Stimulated activated CD4-positive, alpha-beta T cell treated with anti-CD3 and anti-CD28 coated beads, Interleukin-2, amount 100 ng/mL, for 4 hours (primary cell): ENCODE measurements at places on chromosomes 11 and 22.
A peak's percentile ranks its signal among the peaks of the same experiment; 100 is the strongest.

- no peak for DNase-seq
These were observed 555.9 kb downstream of the MIAT start for GRCh38 chr22:27213294-27213693.

- no peak for DNase-seq
These were observed 31.9 kb downstream of the MRGPRD start for GRCh38 chr11:68948935-68949334.

DNA sequence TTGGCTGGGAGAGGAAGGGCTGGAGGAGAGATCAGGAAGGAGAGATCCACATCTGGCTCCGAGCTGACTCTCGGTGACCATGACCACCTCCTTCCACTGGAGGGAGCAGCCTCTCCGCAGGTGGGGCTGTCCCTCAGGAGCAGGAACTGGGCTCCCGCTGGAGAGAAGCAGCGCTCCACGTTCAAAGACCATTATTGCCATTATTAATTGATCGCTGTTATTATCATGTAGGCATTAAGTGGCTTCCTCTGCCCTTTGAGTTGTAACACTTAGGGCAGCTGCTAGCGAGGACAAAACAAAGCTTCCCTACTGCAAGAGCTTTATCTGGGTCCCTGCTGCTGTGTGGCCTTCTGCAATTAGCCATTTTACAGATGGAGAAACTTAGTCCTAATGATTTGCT lies 251.9 kb downstream of the ST3GAL4 start:
- DNase-seq: no peak

DNA sequence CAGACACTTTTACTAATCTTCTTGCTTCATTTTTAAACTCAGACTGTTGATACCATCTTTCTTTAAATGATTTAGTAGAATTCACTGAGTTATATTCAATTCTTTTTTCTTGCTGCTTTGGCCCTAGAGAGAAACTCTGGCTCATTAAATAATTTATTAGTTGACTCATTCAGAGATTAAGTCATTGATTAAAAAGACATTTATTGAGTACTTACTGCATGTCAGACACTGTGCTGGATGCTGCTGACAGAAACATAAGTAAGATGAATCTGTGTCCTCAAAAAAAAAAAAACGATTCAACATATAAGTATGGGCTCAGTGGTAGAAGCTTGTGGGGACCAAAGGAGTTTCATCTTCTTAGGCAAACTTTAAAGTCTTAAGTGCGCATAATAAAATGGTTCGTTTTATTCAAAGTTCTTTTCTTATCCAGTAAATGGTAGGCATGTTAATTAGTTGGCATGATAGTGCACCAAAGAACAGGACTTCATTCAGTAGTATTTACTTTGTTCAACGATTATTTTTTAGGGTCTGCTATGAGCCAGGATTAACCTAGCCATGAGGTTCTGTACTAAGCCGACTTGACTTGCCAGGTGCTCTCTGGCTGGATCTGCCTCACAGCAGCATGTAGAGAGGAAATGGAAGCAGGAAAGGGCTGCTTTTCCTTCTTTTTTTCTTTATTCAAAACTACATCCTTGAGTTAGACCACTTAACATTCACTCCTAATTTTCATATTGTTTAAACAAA lies 281.0 kb upstream of the CTSC start:
- DNase-seq: no peak

- DNase-seq: no peak
These were observed 662.2 kb upstream of the CNTN5 start for GRCh38 chr11:98358551-98358950.

GRCh38 chr11:13883042-13883441 lies 79.5 kb upstream of the SPON1 start:
- DNase-seq: no peak

- no peak for DNase-seq
These were observed 12.1 kb downstream of the DERL3 start for GRCh38 chr22:23826510-23827350.

GRCh38 chr11:128254941-128255340 lies 332.4 kb downstream of the ETS1 start:
- DNase-seq: no peak

DNA sequence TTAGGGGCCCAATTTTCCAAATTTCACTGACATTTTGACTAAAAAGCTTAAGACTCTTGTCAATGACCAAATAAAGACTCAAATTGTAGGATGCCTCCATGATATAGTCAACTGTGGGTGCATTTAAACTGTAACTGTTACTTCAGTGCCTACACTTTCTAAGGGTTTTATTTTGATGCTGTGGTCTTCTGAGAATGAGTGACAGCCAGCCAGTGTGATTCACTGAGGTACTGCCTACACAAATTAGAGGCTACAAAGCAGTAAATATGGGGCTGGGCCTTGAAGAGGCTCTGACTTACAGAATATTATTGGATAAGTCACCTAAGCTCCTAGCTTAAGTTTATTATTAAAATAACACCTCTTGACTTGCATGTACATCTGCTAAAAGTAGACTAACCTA lies 210.6 kb downstream of the SWAP70 start:
- DNase-seq: no peak

GRCh38 chr22:37062376-37062675 lies 10.8 kb downstream of the KCTD17 start:
- DNase-seq: no peak

DNA sequence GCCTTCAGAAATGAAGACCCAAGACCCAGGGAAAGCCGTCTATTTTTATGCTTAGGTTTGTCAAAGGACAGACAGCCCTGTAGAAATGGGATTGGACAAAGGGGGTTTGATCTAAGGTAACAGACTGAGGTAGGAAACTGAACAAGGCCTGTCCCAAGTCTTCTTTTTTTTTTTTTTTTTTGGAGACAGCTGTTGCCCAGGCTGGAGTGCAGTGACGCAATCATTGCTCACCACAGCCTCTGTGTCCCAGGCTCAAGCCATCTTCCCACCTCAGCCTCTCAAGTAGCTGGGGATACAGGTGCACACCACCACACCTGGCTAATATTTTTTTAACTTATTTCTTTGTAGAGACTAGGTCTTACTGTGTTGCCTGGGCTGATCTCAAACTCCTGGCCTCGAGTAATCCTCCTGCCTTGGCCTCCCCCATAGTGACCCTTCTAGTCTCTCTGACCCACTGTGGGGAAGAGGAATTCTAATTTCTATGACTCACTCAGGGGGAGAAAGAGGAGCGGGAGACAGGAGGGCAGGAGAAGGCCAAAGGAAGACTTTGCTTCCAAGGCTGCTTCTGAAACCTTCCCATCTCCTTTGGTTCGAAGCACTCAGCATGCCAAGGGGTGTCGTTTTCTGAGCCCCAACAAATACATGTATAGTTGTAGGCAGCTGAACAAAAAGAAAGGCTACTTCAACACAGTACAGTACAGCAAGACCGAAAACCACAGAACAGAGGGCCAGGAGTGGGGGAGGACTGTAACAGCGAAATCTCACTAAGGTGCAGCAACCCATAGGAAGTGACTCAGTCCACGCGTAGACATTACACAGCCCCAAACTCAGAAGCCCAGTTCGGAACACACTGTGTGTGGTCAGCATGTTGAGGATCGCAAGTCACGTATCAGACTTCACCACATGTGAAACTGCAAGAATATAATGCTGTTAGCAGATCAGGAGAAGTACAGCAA lies 872 bp downstream of the TMA7B start:
- DNase-seq: peak; percentile 44

DNA sequence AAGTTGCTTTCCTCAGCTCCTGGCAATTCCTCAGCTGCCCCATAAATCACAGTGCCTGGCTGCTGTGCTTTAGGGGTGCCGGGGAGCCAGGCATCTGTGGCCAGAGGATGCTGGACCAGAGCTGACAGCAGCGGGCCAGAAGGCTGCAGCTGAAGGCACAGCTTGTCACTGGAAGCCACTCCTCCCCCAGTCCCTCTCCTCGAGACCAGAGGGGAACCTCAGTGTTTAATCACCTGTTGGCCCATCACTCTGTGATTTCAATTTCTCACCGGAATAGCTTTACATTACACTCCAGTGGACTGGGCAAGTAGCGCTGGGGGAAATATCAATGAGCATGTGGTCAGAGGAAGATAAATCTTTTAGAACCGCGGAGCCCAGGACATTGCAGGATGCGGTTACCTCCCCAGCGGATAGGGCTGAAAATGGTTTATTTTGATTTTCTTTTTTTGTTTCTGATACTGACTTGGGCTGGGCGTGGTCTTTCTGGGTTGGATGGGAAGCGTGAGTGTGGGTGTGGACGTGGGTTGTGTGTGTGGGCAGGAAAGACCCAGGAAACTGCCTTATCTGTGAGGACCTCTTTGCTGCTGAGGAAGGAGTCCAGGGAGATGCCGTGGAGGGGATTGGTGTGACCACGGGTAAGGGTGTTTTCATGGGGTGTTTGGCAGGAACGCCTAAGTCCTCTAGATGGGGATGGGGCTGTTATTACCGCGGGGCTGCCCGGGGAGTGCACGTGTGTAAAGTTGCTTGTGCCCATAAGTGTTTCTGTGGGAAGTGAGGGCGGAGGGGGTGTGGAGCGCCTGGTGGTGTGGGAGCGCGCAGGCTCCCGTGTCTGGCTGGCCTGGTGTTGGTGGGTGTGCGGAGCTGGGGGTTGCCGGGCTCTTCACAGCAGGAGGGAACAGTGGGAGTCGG lies 4.0 kb downstream of the DAGLA start:
- peak; percentile 46 for DNase-seq

DNA sequence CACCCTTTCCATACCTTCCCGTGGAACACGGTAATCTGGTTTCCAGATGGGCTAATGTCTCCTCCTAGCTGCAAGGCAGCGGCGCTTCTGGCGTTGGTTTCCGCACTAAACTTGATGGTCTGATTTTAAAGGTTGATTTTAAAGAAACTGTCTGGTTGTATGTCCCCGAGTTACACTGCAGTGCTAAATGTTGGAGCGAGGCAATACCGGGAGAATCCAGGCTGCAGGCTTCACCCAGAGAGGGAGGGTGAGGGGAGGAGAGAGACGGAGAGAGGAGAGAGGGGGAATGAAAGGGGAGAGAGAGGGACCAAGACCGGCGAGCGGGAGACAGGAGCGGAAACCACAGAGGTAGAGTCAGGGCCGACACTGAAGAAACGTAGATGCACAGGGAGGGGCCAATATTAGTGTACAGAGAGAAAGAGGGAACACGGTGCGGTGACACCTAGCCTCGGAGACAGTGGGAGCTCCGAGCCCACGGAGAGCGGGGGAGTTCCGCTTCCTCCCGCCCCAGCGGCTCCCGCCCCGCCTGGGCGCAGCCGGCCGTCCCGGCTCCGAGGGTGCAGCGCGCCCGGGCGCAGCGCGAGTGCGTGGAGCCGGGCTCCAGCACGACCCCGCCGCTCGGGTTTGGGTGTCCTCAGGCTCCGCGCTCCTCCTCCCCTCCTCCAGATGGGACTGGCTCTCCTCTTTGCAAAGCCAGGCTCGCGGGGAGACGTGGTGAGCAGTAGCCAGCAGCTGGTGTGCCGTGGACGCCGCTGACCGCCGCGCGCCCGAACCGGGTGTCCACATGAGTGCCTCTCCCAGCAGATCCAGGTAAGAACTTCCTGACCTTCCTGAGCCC lies 71.9 kb upstream of the GRAMD1B start:
- DNase-seq: no peak

GRCh38 chr11:61163021-61163420 lies 1.8 kb upstream of the VPS37C start:
- no peak for DNase-seq

DNA sequence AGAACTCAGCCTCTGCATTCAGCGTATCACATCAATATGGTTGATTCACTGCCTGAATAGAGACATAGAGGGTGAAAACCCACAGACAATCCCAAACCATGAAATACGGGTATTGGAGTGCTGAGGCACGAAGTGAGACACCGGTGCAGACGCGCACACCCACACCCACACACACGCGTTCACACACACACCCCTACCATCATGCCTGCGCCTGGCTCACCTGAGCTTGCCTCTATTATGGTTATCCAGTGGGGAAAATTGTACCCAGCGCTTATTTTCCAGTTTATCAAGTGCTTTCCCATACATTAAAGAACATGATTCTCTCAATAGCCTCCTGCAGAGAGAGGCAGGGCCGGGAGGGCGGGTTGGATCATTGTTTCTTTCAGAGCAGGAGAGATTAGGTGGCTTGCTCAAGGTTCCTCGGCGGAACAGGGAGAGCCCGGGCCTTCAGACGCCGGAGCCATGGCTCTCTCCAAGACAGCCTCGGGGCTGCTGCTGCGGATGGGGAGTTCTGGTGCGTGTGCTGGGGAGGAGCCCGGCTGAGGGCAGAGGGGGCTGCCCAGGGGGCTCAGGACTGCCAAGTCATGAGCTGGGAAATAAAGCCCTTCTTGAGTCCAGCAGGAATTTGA lies 78.9 kb upstream of the THY1 start:
- DNase-seq: no peak

DNA sequence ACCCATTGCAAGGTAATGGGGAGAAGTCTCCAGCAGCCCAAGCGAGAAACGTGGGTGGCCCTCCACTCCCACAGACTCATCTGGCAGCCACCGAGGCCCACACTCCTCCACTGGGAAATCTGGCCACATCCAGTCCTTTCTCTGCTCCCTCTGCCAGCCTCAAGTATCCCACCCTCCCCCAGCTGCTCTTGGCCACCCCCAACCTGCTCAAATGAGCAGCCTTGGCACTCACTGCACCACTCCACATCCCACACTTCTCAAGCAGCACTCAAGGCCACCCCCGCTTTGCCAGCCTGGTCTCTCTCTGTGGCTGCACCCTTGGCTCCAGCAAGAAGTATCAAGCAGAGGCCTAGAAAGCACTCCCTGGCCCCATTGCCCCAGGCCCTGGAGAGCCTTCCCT lies 28.2 kb downstream of the SLC22A12 start:
- DNase-seq: no peak

DNA sequence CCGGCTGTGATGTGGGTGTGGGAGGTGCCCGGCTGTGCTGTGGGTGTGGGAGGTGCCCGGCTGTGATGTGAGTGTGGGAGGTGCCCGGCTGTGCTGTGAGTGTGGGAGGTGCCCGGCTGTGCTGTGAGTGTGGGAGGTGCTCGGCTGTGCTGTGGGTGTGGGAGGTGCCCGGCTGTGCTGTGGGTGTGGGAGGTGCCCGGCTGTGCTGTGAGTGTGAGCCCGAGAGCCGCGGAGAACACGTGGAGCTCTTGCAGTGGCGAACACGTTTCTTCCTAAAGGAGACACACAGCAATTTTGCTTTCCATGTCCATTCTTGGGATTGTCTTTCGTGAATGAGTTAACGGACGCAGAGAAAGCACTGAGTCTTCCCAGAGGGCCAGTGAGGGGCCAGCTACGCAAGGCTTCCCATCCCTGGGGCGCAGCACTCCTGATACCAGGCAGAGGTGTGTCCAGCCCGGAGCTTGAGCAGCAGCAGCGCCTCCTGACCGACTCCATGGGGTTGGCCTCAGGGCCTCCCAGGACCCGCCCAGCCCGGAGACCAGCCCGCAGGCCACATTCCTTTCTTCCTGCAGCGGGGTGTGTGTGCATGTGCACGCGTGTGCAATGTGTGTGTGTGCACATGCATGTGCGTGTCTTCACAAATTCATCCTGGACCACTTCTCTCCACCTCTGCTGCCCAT lies 245.0 kb upstream of the B3GAT1 start:
- no peak for DNase-seq
